Stimulated activated CD4-positive, alpha-beta T cell treated with anti-CD3 and anti-CD28 coated beads, Interleukin-12 subunit alpha, Interleukin-12 subunit beta, amount 100 ng/mL, for 24 hours (primary cell): ENCODE measurements at places on chromosomes 3 and 15.

- DNase-seq: no peak
These were observed 38.3 kb downstream of the KBTBD12 start for GRCh38 chr3:127953091-127954035.

DNA sequence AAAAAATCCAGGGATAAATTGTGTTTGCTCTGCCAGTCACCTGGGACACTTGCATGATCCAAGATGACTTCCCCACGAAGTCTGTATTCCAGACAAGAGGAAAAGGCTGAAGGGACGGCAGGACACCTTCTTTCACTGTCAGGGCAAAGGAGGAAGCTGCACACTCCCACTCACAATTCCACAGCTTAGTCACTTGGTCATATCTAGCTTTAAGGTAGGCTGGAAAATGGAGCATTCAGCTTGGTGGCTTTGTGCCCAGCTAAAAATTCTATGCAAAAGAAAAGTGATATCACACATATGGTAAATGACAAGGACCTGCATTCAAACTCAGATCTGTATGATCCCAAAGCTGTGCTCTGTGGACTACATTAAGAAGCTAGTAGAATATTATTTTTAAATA is 109.2 kb upstream of the TPM1 start:
- DNase-seq: no peak

DNA sequence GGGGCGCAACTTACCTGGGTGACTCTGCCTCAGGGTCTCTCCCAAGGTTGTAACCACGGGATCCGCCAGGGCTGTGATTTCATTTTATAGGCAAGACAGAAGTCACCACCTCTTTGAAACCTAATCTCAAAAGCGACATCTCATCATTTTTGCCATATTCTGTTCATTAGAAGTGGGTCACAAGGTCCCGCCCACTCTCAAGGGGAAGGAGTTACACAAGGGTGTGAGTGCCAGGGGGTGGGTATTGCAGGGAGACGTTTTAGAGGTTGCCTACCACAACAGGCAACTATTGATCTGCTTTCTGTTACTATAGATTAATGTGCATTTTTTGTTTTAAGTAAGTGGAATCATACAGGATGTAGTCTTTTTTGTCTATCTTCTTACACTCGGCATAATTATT is 56.6 kb upstream of the ADPGK start:
- no peak for DNase-seq

GRCh38 chr3:66761093-66761780 is 236.9 kb upstream of the KBTBD8 start:
- DNase-seq: no peak

DNA sequence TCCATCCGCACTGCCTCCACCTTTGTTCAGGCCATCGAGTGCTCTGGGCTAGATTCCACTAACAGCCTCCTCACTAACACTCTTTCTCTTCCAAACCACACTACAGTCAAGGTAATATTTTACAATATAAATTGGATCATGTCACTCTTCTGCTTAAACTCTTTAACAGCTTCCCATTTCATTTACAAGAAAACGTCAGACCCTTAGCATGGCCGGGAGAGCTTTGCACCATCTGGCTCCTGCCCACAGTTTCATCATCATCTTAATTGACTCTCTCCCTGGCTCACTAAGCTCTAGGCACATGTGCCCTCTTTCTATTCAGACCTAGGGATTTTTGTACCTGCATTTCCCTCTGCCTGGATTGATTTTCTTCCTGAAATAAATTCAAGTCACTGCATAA is 354.7 kb downstream of the FGF12 start:
- DNase-seq: no peak

- DNase-seq: no peak
These were observed 158.5 kb upstream of the SGO1 start for GRCh38 chr3:20344400-20344959.

GRCh38 chr3:43704697-43705096 is 14.0 kb downstream of the ABHD5 start:
- DNase-seq: no peak

DNA sequence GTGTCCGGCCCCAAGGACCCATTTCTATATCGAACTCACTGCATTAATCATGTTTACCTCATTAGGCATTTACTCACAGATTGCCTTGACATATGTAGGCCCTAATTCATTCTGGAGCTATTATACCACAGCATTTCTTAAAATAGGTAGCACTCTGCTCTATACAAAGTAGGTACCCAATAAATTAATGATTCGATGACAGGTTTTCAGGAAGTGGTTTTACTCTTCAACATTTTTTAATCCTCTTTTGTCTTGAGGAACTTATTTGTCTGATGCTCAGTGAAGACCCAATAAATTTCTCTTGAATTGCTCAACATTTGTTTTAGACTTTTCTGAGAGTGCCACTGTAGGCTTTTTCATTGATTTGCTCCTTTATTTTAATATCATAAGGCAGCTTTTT is 12.1 kb downstream of the TGFBR2 start:
- no peak for DNase-seq

DNA sequence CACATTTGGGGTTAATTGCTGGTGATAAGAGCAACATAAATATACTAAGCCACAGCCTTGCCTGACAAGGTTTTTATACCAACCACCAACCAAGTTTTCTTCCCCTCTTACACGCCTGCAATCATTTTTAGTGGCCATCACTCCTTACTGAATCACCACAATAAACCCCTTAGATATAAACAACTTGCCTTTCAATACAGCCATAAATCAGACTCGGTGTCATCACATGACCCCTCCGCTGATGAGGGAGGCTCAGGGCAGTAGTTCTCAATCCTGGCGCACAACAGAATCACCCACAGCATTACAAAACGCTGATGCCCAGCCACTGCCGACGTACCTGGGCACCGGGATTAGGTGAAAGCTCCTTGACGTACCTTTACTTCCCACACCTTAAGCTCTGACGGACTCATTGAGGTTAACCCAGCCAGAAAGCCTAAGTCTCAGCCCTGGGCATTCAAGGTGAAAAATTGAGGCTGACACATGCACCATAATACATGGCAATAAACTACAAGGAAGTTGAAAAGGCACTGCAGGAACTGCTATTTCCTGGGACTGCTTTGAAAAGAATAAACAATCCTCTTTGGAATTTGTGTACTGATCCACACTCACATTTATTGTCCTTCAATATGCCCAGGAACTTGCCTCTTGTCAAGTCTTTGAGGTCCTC is 17.1 kb downstream of the ADCY5 start:
- DNase-seq: no peak

DNA sequence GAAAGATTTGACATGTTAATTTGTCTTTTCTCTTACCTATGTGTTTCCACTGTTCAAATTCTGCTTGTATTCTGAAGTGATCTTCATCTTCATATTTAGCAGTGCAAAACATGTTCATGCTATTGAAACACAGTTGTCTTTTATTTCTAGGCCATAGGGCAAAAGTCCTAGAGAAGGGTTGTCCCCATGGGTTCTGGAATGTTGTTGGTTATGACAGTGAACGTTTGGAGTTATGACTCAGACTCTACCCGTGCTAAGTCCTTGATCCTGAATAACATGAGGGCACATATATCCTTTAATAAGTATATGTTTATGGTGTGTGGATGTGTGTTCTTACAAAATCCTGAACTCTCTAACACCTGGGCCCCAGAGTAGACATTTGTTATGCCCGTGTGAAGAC is 23.0 kb upstream of the ARPP21 start:
- no peak for DNase-seq

DNA sequence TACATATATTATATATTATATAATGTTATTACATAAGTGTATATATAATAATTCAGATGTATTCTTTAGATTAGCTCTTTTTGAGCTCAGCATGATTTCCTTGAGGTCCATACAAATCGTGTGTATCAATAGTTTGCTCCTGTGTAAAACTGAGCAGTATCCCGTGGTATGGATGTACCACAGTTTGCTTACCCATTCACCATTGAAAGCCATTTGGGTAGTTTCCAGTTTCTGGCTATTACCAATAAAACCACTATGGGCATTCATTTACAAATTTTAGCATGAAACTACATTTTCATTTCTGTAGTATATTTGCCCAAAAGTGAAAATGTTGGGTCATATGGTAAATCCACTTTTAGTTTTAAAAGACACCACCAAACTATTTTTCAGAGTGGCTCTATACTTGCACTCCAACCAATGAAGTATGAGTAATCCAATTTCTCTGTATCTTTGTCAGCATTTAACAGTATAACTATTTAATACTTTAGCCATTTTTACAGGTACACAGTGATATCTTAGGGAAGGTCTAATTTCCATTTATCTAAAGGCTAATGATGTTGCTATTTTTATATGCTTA is 1361.4 kb upstream of the GBE1 start:
- DNase-seq: no peak

DNA sequence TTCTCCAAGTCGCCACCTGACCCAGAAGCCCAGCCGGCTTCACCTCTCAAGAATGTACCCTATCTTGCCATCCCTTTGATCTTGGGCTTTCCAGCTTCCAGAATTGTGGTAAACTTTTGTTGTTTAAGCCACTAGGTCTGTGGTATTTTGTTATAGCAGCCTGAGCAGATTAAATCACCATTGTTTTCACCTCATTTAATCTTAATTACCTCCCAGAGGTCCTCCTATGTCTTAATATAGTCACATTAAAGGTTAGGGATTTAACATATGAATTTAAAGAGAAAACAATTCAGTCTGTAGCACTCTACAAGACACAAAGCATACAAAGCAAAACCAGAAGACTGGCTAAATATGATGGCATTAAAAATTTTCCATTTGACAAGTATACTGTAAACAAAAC is 123.4 kb upstream of the CADM2 start:
- DNase-seq: no peak

DNA sequence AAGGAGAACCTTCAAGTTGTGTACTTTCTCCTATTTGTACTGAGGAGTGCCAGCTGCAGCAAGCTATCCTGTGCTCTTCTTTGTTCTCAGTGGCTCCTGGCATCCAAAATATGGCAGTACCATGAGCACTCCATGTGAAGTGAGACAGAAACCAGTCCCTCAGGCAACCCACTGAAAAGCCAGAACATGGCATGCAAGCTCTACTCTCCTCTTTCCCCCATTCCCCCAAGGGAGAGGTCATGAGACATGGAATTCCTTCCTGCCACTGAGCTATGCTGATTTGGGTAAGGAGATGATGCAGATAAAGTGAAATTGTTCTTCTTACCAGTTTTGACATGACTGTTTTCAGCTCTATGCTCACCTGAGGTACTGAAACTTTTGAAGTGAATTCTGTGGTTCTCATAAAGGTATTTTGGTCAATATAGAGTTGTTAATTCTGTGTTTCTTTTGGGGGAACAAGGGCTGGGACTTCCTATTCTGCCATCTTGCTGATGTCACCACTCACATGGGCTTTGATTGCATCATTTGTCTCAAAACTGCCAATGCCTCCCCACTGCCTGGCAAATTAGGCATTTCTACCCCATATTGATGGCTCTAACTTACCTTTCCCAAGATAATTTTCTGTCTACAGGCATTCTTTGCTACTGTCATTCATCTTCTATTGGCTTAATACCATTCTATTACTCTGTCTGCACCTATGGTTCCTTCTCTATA is 22.8 kb upstream of the CEP152 start:
- DNase-seq: no peak

- no peak for DNase-seq
These were observed 749 bp downstream of the RAB8B start for GRCh38 chr15:63189941-63190768.

DNA sequence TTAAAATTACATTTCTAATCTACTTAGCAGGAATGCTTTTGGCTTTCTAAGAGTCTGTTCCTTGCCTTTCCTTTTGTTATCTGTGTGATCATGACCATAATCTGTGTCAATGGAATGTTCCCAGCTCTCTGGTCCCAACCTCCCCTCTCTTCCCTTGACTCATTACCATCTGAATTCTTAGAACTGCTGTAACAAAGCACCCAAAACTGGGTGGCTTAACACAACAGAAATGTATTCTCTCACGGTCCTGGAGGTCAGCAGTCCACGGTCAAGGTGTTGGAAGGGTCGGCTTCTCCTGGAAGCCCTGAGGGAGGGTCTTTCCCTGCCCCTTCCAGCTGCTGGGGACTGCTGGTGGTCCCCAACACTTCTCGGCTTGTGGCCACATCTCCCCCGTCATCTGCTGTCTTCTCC is 81.1 kb downstream of the LRRK1 start:
- DNase-seq: no peak

DNA sequence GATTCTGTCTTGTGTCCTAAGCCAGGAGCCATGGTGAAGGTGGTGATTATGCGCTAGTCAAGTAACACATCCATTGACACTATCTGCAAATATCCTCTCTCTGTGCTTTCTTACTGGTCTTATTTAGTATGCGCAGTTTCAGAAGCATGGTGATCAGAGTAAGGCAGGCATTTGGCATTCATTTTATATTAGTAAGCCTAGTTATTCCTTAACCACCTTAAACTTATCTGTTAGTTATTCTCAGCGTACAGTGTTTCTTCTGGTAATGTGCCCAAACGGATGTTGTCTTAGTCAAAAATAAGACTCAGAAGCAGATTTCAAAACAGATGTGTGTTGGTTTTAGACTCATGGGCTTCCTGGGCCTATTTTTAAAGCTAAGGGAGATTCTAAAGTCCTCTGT is 329.2 kb downstream of the GRM7 start:
- DNase-seq: no peak

DNA sequence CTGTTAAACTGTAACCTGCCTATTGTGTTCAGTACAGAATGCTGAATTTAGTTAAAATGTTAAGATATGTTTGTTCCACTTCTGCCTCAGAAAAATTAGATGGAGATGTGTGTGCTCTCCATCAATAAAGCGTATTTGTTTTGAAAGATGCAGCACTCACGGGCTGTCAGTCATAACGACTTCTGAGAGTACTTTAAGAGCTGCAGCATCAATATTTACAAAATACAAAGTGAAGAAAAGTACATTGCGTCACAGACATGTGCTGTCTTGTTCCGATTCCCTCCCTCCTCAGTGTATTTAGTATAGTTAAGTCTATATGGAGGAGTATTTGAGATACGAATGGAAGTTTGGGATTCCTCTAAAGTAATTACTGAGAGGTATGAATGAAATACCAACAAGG is 166.6 kb downstream of the BBX start:
- DNase-seq: no peak

DNA sequence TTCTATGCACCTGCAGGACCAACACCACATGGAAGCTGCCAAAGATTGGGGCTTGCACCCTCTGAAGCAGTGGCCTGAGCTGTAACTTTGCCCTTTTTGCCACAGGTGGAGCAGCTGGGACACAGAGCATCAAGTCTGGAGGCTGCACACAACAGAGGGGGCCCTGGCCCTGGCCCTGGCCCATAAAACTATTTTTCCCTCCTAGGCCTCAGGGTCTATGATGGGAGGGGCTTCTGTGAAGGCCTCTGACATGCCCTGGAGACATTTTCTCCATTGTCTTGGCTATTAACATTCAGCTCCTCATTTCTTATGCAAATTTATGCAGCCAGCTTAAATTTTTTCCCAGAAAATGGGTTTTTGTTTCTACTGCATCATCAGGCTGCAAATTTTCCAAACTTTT is 335.5 kb downstream of the ARPP21 start:
- no peak for DNase-seq

- DNase-seq: no peak
These were observed 325.8 kb upstream of the FRG2C start for GRCh38 chr3:75338342-75338741.
